ENCODE measurements at places on chromosomes 12 and 14. TPM values are rescaled to one million over a fixed set of nuclear protein-coding genes. Genes with fewer than 3 reads are reported as not detected.

DNA sequence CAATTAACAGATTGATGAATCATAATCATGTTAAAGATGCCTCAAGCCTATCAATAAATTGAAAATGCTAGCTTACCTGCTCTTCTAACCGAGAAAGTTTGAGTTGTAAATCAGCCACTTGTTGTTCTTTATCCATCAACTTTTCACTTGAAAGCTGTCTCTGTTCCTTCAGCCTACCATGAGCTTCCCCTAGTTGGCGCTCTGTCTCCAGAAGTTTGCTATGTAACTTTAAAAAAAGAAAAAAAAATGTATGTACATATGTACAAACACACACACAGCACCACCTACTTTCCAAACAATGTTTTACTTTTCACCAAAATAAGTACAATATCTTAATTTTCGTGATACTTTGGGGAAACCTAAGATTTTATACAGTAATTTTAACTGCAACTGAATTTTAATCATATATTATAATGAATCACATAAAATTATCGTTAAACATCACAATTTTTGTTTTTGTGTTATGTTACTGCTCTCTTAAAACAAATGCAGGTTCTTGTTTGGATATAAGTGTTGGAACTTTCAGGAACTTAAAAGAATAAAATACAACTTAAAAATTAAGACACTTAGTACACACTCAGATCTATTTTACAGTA, 101.2 kb downstream of the EEA1 start:
- no peak overlapping the region for H3K4me3 ChIP-seq
- peaks cover 26% of the 10 kb centered on the region for H3K36me3 ChIP-seq
- DNase-seq = peak; percentile 15
- H3K4me1 ChIP-seq = peaks cover 2% of the 10 kb centered on the region

- no peaks in the 10 kb centered on the region for H3K4me1 ChIP-seq
- H3K4me3 ChIP-seq = no peak overlapping the region
- no peaks in the 10 kb centered on the region for H3K27me3 ChIP-seq
- H3K36me3 ChIP-seq = peaks cover 52% of the 10 kb centered on the region
Observed at GRCh38 chr14:66918527-66918926, 270.7 kb upstream of the GARIN2 start.

Gene ANKRD13A
- total RNA-seq = 36.8 TPM

Gene BCL11B
- 38.9 TPM for total RNA-seq

Gene OASL
- total RNA-seq = 17.2 TPM

GRCh38 chr12:98151105-98151590, 364.2 kb upstream of the TMPO start:
- H3K27me3 ChIP-seq = peaks cover 12% of the 10 kb centered on the region
- H3K36me3 ChIP-seq = no peaks in the 10 kb centered on the region
- no peak overlapping the region for H3K27ac ChIP-seq
- no peaks in the 10 kb centered on the region for H3K4me1 ChIP-seq

- H3K4me1 ChIP-seq = peaks cover 49% of the 10 kb centered on the region
- no peak overlapping the region for H3K4me3 ChIP-seq
- H3K36me3 ChIP-seq = peaks cover 88% of the 10 kb centered on the region
- no peak overlapping the region for H3K27ac ChIP-seq
Observed at GRCh38 chr12:19480459-19480858, 41.2 kb downstream of the AEBP2 start.

- H3K27me3 ChIP-seq = peaks cover 16% of the 10 kb centered on the region
- H3K4me3 ChIP-seq = no peak overlapping the region
- H3K4me1 ChIP-seq = peaks cover 5% of the 10 kb centered on the region
Observed at GRCh38 chr14:54698966-54699530, 132.1 kb downstream of the SAMD4A start.

DNA sequence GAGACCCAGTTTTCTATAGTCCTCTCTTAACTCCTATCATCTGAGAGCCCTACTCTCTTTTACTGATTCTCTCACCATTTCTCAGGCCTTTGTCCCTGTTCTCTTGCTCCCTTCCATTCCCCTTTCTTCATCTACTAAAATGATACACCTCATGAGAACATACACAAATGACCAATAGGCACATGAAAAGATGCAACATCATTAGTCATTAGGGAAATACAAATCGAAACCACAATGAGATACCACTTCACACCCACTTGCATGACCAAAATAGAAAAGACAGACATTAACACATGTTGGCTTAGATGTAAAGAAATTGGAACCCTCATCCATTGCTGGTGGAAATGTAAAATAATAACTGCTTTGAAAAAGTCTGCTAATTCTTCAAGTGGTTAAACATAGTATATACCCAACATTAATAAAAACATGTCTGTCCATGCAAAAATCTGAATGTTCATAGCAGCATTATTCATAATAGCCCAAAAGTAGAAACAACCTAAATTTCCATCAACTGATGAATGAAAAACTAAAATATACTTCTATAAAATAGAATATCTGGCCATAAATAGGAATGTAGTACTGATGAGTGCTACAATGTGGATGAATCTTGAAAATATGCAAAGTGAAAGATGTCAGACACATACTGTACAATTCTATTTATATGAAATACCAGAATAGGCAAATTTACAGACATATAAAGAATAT, 66.0 kb downstream of the DENND5B start:
- no peaks in the 10 kb centered on the region for H3K27me3 ChIP-seq
- no peak overlapping the region for H3K4me3 ChIP-seq
- H3K36me3 ChIP-seq = no peaks in the 10 kb centered on the region
- no peak overlapping the region for H3K27ac ChIP-seq
- no peak for DNase-seq
- peaks cover 2% of the 10 kb centered on the region for H3K4me1 ChIP-seq

DNA sequence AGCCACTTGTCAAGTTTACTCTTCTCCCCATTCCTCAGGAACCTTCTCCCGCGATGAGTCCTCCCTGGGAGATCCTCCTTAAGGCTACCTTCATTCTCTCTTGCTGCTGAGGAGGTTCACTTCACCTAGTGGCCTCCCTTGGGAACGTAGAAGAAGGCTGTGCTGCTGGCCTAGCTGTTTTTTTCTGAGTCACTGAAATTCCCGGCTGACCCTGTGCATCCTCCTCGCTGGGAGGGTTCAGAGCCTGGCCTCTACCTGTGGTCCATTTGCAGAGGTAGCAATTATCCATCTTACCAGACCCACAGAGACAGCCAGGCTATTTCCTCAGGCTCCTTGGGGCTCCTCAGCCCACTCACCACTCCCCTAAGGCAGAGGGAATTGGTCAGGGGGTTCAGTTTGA, 4.6 kb downstream of the KRT82 start:
- no peaks in the 10 kb centered on the region for H3K27me3 ChIP-seq
- no peak overlapping the region for H3K27ac ChIP-seq
- H3K4me1 ChIP-seq = no peaks in the 10 kb centered on the region
- no peaks in the 10 kb centered on the region for H3K36me3 ChIP-seq
- H3K4me3 ChIP-seq = no peak overlapping the region
- no peak for DNase-seq

DNA sequence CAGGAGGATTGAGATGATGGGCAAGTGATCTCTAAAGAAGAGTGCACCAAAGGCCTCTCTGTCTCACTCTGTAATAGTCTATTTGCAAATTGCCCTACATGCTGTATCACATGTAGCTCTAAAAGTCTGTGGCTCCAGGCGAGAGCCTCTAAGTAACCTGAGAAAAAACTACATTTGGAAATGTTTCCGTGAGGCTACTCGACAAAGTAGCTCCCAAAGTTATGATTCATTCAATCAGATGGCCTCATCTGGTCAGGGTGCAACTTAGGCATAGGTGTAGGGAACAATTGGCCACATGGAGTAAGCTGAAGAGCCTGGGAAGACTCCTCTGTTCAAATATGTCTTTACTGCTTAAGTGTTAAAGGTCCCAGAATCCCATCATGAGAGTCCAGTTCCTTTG, 155.4 kb upstream of the PLEKHG7 start:
- H3K27me3 ChIP-seq = no peaks in the 10 kb centered on the region
- no peak overlapping the region for H3K27ac ChIP-seq
- no peak overlapping the region for H3K4me3 ChIP-seq
- H3K4me1 ChIP-seq = no peaks in the 10 kb centered on the region

DNA sequence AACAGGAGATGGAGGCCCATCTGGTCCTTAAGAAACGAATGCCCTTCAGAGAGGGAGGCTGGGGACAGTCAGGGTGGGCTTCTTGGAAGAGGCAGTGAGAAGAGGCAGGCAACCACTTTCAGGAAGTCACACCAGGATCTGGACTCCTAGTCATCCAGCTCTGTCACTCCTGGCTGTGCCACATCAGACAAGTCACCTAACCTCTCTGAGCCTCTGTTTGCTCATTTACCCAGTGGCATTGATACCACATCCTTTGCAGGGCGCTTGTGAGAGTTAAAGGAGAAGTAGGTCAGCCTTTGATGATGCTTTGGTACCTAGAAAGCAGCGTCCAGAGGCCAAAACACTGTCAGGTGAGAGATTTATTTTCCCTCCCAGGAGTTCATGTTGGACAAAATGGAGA, 11.1 kb downstream of the CCDC197 start:
- no peak overlapping the region for H3K27ac ChIP-seq
- no peak overlapping the region for H3K4me3 ChIP-seq
- DNase-seq = no peak

DNA sequence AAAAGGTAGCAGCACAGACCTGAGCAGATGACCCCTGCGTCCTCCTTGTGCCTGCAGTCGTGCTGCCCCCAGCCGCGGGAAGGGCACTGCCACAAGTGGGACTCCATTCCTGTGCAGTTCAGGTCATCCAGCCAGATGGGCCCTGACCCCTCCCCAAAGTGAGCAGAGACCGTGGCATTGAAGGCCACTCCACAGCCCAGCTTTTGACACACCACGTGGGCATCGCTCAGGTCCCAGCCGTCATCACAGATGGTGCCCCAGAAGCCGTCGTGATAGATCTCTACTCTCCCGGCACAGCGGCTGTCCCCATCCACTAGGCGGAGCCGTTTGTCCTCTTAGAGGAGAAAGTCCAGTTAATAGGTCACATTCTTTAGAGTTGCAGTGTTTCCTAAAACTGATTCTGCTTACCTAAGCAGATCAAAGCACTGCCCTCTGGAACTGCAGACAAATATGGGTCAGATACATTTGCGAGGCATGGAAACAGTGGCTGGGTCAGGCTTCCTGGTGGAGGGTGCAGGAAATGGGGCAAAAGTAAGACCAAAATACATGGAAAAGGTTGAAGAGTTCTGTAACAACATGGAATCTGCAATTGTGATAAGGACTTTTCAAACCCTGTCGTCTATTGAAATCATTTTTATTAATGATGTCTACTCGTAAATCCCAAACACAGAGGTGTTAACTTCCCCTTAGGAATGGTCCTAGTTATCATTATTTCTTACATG, 69.4 kb downstream of the CD163L1 start:
- DNase-seq = peak; percentile 15
- H3K27ac ChIP-seq = no peak overlapping the region
- H3K4me3 ChIP-seq = no peak overlapping the region
- H3K4me1 ChIP-seq = no peaks in the 10 kb centered on the region
- peaks cover 11% of the 10 kb centered on the region for H3K27me3 ChIP-seq
- no peaks in the 10 kb centered on the region for H3K36me3 ChIP-seq

DNA sequence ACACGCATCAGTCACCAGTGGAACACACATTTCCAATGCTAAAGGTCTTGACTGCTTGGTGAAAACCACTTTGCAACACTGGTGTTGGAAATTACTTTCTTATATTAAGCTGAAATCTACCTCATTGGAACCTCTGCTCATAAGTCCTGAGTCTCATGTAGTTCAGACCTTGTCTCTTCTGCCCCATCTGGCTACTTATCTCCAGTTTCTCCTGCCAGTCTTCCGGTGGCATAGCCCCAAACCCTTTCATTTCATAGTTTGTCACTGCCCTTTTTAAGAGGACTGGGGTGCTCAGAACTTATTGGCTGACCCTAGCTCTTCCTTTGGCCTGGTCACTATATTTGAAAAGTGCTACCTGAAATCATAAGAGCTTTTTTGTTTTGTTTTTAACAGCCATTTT, 43.7 kb downstream of the HELB start:
- H3K4me1 ChIP-seq = peaks cover 8% of the 10 kb centered on the region
- peak overlapping the region; percentile 36 for H3K27ac ChIP-seq

GRCh38 chr12:94286583-94287244, 138.3 kb downstream of the PLXNC1 start:
- H3K4me3 ChIP-seq = no peak overlapping the region
- no peak for DNase-seq
- no peaks in the 10 kb centered on the region for H3K27me3 ChIP-seq
- H3K4me1 ChIP-seq = peaks cover 18% of the 10 kb centered on the region
- no peak overlapping the region for H3K27ac ChIP-seq
- peaks cover 13% of the 10 kb centered on the region for H3K36me3 ChIP-seq
